Activated gamma-delta T cell treated with Interleukin-2 at 50 U/mL for 16 hours (primary cell): ENCODE measurements at places on chromosomes 13 and 19.

DNA sequence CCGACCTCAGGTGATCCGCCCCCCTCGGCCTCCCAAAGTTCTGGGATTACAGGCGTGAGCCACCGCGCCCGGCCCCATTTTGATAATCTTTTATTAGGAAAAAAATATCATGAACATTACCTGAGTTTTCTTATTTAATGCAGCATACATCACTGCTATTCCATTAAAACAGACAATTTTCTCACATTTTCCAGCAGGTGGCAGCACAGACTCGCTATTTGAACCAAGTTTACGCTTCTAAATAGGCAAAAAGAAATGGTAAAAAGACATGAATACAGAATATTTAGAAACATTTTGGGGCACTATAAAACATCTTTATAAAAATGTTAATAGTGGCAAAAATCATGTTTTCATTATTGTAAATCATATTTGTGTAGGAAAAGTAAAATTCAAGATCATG, 903.1 kb downstream of the SLITRK6 start:
- peak; percentile 7 for DNase-seq

DNA sequence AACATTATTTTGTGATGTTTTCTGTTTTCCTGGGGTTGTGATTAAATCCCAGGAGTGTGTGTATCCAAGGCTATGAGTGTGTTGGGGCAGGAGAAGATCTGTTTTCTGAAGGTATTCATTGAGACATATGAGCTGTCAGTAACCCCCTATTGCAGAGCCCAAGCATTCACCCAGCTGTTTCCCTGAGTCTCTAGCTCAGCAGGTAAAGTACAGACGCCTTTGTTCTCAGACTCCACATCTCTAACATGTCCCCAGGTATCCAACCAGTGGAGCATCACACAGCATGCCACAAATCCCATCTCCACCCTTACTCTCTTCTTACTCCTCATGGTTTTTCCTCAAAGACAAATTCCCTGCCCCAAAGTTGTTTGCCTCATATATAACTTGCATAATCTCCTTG, 213.6 kb downstream of the PCDH20 start:
- DNase-seq = no peak

GRCh38 chr13:112693831-112694497, 4.1 kb downstream of the ATP11A start:
- no peak for DNase-seq

DNA sequence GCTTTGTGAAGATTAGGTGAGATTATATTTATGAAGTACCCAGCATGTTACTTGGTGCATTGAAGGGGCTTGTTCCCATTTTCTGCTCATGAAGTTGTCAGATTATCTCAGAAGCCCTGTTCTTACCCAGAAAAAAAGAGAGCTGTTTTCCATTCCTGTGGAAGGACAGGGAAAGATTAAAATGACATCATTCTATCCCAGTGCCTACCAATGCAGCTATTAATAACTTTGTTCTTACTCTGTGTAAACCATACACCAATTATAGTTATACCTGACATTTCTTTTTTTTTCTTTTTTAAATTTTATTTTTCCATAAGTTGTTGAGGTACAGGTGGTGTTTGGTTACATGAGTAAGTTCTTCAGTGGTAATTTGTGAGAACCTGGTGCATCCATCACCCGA, 18.6 kb downstream of the ZNF507 start:
- no peak for DNase-seq

DNA sequence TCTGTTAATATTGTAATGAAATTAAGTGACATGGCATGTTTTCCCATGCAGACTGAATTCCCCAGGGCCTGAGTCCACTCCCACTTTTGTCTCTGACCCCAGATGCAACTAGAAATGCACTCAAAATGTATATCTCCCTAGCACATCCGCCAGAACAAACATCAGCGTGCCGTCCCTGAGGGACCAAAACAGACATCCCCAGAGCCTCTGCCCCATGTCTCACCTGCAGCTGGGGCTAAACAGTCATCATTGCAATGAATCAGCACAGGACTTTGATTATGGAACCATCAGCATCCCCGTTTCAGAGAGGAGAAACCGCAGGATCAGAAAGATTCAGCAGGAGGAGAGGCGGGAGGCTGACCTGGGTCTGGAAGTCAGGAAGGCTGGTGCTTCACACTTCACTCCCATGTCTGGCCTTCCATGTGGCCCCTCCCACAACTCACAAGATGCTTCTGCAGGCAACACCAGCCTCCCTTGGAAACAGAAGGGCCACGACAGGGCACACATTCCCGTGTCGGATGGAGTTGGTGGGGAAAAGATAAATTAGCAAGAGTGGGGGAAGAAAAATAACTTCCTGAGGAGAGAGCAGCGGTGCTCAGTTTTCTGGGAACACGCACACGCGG, 130.6 kb upstream of the VSTM2B start:
- DNase-seq = no peak

GRCh38 chr13:44045180-44045562, 165.5 kb downstream of the LACC1 start:
- DNase-seq = no peak

DNA sequence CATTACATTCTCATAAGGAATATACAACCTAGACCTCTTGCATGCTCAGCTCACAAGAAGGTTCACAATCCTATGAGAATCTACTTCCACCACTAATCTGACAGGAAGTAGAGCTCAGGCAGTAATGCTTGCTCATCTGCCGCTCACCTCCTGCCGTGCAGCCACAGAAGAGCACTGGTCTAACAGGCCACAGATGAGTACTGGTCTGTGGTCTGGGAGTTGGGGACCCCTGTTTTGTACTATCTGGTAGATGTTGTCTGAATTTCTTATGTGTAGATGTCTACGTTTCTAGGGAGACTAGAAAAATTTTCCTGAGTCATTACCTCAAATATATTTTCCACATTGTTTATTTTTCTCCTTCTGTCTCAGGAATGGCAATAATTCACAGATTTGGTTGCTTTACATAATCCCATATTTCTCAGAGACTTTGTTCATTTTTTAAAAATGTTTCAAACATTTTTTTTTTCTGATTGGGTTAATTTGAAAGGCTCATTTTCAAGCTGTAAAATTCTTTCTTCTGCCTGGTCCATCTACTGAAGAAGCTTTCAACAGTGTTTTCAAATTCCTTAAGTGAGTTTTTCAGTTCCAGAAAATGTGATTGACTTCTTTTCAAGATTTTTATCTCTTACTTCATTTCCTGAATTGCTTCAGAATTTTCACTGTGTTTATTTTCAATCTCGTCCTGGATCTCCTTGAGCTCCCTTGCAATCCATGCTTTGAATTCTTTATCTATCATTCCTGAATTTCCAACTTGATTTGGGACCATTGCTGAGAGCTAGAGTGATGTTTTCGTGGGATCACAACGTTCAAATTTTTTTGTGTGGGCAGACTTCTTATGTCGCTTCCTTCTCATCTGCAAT, 1322.2 kb downstream of the PCDH9 start:
- DNase-seq = no peak

- no peak for DNase-seq
These were observed 30.9 kb downstream of the RASA3 start for GRCh38 chr13:114101358-114102130.
